ENCODE measurements at places on chromosomes 6 and 20.
A peak's percentile ranks its signal among the peaks of the same experiment; 100 is the strongest.

DNA sequence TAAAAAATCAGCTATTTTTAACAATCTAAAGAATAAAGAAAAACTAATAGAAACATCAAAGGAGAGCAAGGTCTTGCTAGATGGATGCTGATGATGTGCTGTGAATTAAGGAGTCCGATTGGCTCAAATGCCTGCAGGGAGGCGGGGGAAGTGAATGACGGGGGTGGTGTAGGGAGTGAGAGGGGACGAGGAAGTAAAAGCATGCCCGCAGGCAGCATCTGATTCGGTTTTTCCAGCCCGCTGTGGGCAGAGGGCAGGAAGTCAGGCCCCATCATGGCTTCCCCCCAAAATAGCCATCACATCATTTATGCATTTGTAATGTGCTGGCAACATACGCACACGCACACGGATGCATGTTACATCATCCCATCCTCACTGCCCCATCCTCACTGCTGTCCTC, 10.3 kb downstream of the RSPO4 start:
- peak; percentile 82 for DNase-seq

- DNase-seq, result no peak
Measured at GRCh38 chr6:139372326-139373153, 1.9 kb downstream of the CITED2 start.

- no peak for DNase-seq
Measured at GRCh38 chr6:87074101-87074621, 20.7 kb downstream of the CGA start.

- DNase-seq, result no peak
Measured at GRCh38 chr20:35876033-35876320, 78.3 kb downstream of the SCAND1 start.

GRCh38 chr6:170039156-170040114, 251.4 kb downstream of the DLL1 start:
- DNase-seq, result no peak

- no peak for DNase-seq
Measured at GRCh38 chr20:35604449-35604747, 11.2 kb upstream of the SPAG4 start.

- no peak for DNase-seq
Measured at GRCh38 chr6:18962361-18962905, 575.3 kb downstream of the RNF144B start.

DNA sequence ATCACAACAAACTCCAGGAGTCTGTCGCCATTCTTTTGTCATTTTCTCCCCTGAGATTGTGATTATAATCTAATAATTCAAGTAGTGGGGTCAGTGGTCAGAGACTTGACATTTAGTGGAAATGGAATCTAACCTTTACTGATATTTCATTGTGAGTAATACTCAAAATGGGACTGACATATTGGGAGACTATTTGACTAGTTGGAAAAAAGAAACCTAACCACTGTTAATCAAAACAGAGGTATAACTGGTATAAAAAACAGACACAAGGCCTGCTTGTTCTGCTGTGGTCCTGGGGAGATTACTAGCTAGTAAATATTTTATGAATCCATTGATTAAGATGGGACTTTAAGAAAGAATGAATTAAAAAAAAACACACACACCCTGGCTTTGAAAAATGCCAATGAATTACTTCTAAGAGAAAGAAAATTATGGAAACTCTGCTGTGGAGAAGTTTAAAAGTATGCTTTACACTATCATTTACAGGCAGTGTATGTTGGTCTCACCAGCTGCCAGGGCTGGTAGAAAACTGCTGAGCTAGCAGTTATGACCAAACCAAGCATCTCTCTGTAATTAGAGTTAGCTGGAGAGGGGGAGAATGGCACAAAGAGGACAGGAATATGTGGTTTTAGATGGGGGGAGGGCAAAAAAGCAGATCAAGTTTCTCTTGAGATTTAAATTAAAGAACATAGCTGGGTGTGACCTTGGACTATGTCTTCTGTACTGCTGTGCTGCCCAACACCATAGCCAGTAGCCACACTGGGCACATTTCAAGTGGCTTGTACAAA, 103.7 kb downstream of the FYN start:
- no peak for DNase-seq

GRCh38 chr20:2829376-2829775, 11.1 kb downstream of the PCED1A start:
- no peak for DNase-seq

DNA sequence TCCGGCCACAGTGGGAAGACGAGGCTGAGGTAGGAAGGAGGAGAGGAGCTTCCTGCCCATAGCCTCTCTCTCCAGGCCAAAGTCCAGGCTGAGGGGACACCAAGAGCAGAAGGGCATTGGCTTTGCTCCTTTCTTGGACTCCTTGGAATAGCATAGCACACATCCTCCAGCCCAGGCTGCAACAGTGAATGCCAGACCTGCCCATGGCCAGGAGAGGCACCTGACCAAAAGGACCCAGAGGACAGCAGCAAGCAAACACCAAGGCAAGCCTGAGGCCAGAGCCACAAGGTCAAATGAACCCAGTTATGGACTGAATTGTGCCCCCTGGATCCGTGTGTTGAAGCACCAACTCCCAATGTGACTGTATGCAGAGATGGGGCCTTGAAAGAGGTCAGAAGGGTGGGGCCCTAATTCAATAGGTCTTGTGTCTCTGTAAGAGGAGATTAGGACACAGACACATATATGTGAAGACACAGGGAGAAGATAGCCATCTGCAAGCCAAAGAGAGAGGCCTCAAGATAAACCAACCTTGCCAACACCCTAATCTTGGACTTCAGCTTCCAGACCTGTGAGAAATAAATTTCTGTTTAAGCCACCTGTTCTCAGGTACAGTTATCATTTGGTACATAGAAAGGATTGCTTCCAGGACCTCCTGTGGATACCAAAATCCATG, 126.5 kb upstream of the NXT1 start:
- DNase-seq, result no peak

GRCh38 chr6:84860920-84861319, 96.5 kb upstream of the TBX18 start:
- DNase-seq, result no peak

- no peak for DNase-seq
Measured at GRCh38 chr6:41063884-41064285, 8.3 kb downstream of the OARD1 start.

- DNase-seq, result no peak
Measured at GRCh38 chr20:42406826-42407225, 782.9 kb downstream of the PTPRT start.
